NCI-H1048 (cell line): ENCODE measurements at places on chromosomes 11 and 22.

GRCh38 chr11:12694183-12694531 is 19.9 kb downstream of the TEAD1 start:
- DNase-seq: no peak

DNA sequence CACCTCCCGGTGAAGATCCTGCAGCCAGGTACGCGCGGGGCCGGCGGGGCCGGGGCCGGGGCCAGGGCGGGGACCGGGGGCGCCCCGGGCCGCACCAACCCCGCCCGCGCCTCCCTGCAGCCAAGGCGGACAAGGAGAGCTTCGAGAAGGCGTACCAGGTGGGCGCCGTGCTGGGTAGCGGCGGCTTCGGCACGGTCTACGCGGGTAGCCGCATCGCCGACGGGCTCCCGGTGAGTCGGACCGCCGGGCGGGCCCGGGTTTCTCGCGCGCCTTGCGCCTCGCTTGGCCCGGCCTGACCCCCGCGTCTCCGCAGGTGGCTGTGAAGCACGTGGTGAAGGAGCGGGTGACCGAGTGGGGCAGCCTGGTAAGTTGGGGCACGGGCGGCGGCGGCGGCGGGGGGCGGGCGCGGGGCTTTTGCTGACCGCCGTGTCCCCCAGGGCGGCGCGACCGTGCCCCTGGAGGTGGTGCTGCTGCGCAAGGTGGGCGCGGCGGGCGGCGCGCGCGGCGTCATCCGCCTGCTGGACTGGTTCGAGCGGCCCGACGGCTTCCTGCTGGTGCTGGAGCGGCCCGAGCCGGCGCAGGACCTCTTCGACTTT is 531 bp downstream of the PIM3 start:
- no peak for DNase-seq

GRCh38 chr11:20364341-20364792 is 853 bp downstream of the HTATIP2 start:
- DNase-seq: no peak

GRCh38 chr22:45418056-45418769 is 4.7 kb downstream of the RIBC2 start:
- no peak for DNase-seq

DNA sequence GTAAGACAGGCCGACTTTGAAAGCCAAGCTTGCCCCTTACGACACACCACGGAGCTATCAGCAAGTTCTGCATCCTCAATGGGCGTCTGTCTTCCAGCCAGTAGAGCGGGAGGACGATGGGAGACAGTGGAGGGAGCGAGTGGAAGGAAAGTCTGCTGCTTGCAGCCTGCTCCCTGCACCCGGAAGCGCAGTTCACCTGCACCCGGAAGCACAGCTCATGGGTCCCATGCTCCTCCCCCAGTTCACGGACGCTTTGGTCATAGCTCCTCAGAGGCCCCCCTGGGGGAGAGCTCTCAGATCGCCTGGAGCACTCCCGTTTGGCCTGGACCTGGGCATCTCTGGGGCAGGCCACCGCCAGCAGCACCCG is 51.3 kb downstream of the FBLN1 start:
- no peak for DNase-seq
